CD4-positive, alpha-beta T cell (primary cell): ENCODE measurements at places on chromosomes 3 and 15.

DNA sequence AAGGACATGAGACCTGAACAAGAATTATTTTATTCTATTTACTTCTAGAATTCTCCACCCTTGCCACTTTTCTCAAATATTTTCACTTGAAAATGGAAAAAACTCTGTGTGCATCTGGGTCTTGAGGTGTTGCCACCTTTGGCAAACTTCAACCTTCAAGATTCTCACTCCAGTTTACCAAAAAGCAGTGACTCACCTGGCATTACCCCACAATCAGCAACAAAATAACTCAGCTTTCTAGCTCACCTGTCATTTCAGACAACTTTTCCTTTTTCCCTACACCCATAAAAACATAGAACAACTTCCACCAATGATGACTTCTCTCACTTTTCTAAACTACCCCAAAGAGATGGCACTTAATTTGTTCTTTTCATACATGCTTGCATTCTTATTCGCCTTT is 115.8 kb downstream of the DUT start:
- H3K27ac ChIP-seq = no peak overlapping the region
- H3K27me3 ChIP-seq = no peaks in the 10 kb centered on the region
- no peaks in the 10 kb centered on the region for H3K4me1 ChIP-seq

- H3K36me3 ChIP-seq = no peaks in the 10 kb centered on the region
- DNase-seq = no peak
- H3K4me1 ChIP-seq = peaks cover 43% of the 10 kb centered on the region
- no peak overlapping the region for H3K27ac ChIP-seq
Measured at GRCh38 chr3:37223576-37223975, 49.2 kb upstream of the LRRFIP2 start.

DNA sequence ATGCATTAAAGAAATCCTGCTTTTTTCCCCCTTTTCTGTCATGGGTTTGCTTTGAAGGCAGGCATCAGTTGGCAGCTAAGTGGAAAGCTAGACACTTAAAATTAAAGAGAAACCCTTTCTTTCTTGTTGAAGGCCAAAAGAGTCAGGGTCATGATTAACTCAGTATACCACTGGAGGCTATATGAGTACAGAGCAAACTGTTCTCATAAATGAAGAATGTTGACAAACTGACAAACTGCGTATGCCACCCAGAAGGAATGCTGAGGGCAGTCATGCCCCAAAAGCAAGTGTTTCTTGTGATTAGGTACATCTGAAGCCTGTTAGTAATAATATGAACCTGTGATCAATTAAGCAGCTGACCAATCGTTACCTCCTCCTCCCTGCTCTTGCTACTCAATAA is 43.6 kb upstream of the COL6A6 start:
- H3K4me1 ChIP-seq = no peaks in the 10 kb centered on the region
- DNase-seq = no peak
- no peaks in the 10 kb centered on the region for H3K36me3 ChIP-seq
- H3K27me3 ChIP-seq = no peaks in the 10 kb centered on the region
- no peak overlapping the region for H3K4me3 ChIP-seq

DNA sequence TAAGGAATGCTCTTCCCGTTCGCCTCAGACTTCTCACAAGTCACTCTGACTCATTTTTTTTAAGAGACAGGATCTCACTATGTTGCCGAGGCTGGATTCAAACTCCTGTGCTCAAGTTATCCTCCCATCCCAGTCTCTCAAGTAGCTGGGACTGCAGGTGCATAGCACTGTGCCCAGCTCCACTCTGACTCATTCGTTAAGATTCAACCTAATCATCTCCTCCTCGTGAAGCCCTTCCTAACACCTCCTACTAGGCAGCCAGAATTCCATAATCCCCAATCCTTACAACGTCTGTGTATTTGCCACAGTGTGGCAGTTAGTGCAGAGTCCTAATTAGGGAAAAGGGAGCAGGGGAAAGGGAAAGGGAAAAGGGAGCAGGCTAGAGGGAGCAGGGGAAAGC is 26.4 kb upstream of the DCLK3 start:
- no peak for DNase-seq
- H3K27ac ChIP-seq = no peak overlapping the region
- H3K4me1 ChIP-seq = no peaks in the 10 kb centered on the region
- H3K4me3 ChIP-seq = no peak overlapping the region
- no peaks in the 10 kb centered on the region for H3K27me3 ChIP-seq

- no peaks in the 10 kb centered on the region for H3K4me1 ChIP-seq
- no peak overlapping the region for H3K4me3 ChIP-seq
- H3K36me3 ChIP-seq = no peaks in the 10 kb centered on the region
- no peak overlapping the region for H3K27ac ChIP-seq
Measured at GRCh38 chr3:172096881-172097420, 57.6 kb downstream of the FNDC3B start.

DNA sequence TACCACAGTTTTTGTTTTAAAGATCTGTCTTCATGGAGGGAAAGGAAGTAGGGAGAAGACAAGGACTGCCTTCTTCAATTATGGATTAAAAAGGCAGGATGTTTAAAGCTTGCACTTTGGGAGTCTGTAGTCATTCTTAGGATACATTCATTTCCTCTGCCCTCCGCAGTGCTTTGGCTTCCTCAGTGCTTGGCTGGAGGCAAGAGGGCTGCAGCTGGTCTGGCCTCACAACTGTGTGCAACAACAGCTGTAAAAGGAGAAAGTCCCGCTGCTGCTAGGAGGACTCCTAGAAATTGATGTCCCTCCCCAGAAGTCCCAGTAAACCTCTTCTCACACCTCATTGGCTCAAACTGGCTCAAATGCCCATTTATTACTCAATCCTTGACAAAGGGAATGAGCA is 54.4 kb upstream of the PPP2R3A start:
- H3K27ac ChIP-seq = no peak overlapping the region
- H3K27me3 ChIP-seq = no peaks in the 10 kb centered on the region
- no peak for DNase-seq
- H3K4me3 ChIP-seq = no peak overlapping the region

GRCh38 chr3:182908471-182908870 is 71.9 kb downstream of the DCUN1D1 start:
- H3K4me3 ChIP-seq = no peak overlapping the region
- DNase-seq = no peak
- H3K36me3 ChIP-seq = peaks cover 23% of the 10 kb centered on the region
- H3K27ac ChIP-seq = no peak overlapping the region
- no peaks in the 10 kb centered on the region for H3K27me3 ChIP-seq

- no peak overlapping the region for H3K4me3 ChIP-seq
- no peaks in the 10 kb centered on the region for H3K27me3 ChIP-seq
- no peaks in the 10 kb centered on the region for H3K36me3 ChIP-seq
Measured at GRCh38 chr15:67385971-67386370, 131.4 kb downstream of the IQCH start.

DNA sequence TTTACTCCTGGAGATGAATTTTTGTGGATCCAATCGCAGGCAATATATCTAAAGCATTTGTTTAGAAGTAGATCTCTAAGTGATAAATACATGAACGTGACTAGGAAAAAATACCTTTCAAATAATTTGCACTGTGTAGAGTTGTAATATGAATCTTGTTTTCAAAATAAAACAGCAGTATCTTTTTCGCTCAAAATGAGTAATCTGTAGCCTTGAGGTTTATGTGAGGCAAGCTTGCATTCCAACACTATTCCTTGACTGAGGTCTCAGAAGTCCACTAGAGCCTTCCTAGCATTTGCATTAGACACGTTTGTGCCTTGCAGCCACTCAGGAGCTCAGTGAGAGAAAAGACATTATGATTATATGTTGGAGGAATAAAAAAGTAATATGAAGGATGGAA is 138.3 kb upstream of the ROBO1 start:
- H3K4me1 ChIP-seq = no peaks in the 10 kb centered on the region
- no peaks in the 10 kb centered on the region for H3K27me3 ChIP-seq
- no peaks in the 10 kb centered on the region for H3K36me3 ChIP-seq
- no peak overlapping the region for H3K4me3 ChIP-seq
- H3K27ac ChIP-seq = no peak overlapping the region

DNA sequence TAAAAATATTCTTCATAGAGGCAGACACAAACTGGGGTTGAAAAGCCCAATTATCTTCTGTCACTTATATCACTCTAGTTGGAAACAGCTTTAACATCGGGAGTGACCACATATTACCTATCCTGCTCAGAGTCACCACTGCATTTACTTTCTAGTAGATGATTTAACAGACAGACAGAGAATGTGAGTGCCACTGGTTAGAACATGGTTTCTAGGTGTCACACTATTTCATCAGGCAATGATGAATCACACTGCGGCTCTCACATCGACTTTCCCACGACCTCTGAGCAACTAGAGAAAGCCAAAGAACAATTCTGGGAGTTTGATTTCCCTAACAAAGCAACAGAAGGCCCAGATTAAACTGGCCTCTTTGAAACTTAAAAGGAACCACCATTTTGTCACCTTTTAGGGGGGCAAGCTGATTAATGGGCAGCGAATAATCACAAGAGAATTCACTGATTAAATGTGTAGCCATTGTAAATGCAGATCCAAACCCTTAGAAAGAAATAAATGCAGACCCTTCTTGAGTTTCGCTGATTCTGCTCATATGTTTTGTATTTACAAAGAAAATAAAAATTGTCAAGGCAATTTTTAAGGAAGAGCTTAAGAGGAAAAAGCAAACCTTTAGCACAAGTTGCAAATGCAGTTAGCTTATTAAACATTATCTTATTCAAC is 112.6 kb upstream of the KBTBD8 start:
- no peaks in the 10 kb centered on the region for H3K36me3 ChIP-seq
- no peak overlapping the region for H3K27ac ChIP-seq
- H3K4me3 ChIP-seq = no peak overlapping the region
- no peaks in the 10 kb centered on the region for H3K27me3 ChIP-seq
- no peaks in the 10 kb centered on the region for H3K4me1 ChIP-seq

GRCh38 chr3:61181874-61182273 is 69.4 kb downstream of the FHIT start:
- H3K36me3 ChIP-seq = no peaks in the 10 kb centered on the region
- no peaks in the 10 kb centered on the region for H3K27me3 ChIP-seq
- no peak overlapping the region for H3K4me3 ChIP-seq

DNA sequence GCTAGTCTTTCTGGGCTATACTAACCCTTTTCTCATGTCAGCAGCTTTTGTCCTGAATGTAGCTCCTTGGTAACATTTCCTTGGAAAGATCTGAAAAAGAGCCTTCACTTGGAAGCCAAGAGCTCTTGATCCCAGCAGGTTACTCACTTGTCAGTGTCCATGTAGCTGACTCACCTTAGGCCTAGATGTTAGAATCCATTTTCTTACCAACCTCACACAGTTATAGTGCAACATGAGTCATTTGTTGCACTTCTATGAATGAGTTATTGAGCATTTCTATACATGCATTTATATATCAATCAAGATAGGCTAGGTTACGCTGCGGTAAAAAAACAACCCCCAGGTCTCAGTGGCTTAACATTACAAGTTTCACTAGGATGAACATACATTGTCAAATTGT is 106.8 kb upstream of the SLC7A14 start:
- H3K4me3 ChIP-seq = no peak overlapping the region
- H3K36me3 ChIP-seq = no peaks in the 10 kb centered on the region
- H3K4me1 ChIP-seq = no peaks in the 10 kb centered on the region
- no peak overlapping the region for H3K27ac ChIP-seq
- no peaks in the 10 kb centered on the region for H3K27me3 ChIP-seq

DNA sequence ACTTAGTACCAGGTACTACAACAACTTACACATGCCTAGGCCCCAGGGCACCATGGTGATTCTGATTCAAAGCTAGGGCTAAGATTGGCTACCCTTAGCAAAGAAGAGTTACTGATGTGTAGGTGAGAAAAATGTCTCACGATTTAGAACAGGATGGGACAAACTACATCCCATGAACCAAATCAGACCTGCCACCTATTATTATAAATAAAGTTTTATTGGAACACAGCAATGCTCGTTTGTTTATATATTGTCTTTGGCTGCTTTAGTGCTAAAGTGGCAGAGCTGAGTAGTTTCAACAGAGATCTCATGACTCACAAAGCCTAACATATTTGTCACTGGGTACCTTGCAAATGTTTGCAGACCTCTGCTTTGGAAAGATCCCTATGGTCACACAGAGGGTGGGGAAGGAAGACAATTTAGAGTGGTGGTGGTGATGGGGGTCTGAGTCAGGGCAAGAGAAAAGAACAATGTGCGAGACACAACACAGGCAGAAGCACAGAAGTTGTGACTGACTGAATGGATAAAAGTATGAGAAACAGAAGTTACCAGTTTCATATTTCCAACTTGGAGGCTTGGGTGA is 770.6 kb upstream of the CFAP20DC start:
- no peak for DNase-seq
- H3K27me3 ChIP-seq = no peaks in the 10 kb centered on the region
- no peaks in the 10 kb centered on the region for H3K4me1 ChIP-seq

GRCh38 chr3:8327739-8328138 is 173.9 kb upstream of the LMCD1 start:
- H3K27ac ChIP-seq = no peak overlapping the region
- peaks cover 17% of the 10 kb centered on the region for H3K4me1 ChIP-seq
- no peak overlapping the region for H3K4me3 ChIP-seq
- no peak for DNase-seq
- no peaks in the 10 kb centered on the region for H3K36me3 ChIP-seq
- no peaks in the 10 kb centered on the region for H3K27me3 ChIP-seq

DNA sequence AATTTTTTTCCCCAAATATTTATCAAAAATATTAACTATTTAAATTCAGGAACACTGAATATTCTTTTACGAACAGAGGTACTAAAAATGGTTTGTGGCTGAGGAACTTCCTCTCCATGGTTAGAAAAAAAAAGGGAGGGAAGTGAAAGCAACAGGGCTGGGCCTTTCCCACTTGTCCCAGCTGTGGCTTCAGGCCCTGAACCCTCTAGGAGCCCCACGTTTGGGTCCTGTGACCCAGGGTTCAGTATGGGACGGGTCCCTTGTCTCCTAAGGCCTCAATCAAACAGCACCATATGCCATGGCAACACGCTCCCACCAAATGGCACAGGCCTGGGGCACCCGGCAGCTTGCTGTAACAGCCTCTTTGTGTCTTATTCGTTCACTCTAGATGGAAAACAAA is 32.4 kb downstream of the POC1A start:
- no peak overlapping the region for H3K4me3 ChIP-seq
- no peak for DNase-seq
- no peaks in the 10 kb centered on the region for H3K27me3 ChIP-seq
- H3K36me3 ChIP-seq = no peaks in the 10 kb centered on the region
- H3K4me1 ChIP-seq = peaks cover 8% of the 10 kb centered on the region

- DNase-seq = no peak
- no peaks in the 10 kb centered on the region for H3K27me3 ChIP-seq
- H3K4me3 ChIP-seq = no peak overlapping the region
- H3K4me1 ChIP-seq = no peaks in the 10 kb centered on the region
- no peak overlapping the region for H3K27ac ChIP-seq
Measured at GRCh38 chr3:99543796-99544195, 94.6 kb upstream of the COL8A1 start.

- no peak overlapping the region for H3K4me3 ChIP-seq
- no peak for DNase-seq
- H3K36me3 ChIP-seq = no peaks in the 10 kb centered on the region
- peaks cover 2% of the 10 kb centered on the region for H3K4me1 ChIP-seq
- H3K27me3 ChIP-seq = no peaks in the 10 kb centered on the region
- no peak overlapping the region for H3K27ac ChIP-seq
Measured at GRCh38 chr3:184773283-184774186, 38.4 kb upstream of the VPS8 start.

DNA sequence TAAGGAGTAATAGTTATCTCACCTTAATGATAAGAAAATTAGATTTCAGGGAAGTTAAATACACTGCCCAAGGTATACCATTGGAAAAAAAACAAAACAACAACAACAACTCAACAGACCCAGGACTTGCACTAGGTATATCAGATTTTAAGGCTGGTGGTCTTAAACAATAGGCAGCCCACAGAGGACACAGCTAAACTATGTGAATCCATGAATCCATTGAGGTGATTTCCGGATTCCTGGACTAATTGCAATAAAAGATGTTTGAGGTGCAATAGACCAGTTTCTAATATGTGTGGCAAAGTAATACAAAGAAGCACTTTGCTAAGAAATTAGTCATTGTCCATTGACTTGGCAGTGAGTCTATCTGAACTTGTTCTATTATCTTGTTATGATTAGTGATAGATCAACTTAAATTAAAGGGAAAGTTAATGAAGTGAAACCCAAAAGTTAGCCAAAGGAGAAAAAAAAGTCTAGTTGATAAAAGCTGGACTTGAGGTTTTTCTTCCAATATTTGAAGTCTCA is 60.9 kb upstream of the MAGI1 start:
- no peak overlapping the region for H3K4me3 ChIP-seq
- H3K36me3 ChIP-seq = no peaks in the 10 kb centered on the region
- DNase-seq = no peak
